A549 treated with CORT108297 at 1 μM for 4 hours (cell line): ENCODE measurements at places on chromosomes 2 and 18. TPM values are rescaled to one million over a fixed set of nuclear protein-coding genes. Genes with fewer than 3 reads are reported as not detected.

The C2orf78 gene
- total RNA-seq = not detected in 5 replicates

The DES gene
- 0.05 to 0.20 TPM (median 0.08 TPM) in 4 of 5 replicates, not detected in the other for total RNA-seq

The FZD7 gene
- 5.2 to 7.5 TPM (median 7.0 TPM) in 5 replicates for total RNA-seq

The INHBB gene
- total RNA-seq = 11.9 to 20.8 TPM (median 16.5 TPM) in 5 replicates

The CLIP4 gene
- 23.3 to 28.3 TPM (median 25.5 TPM) in 5 replicates for total RNA-seq

The FOXI3 gene
- 0.05 TPM in 1 of 5 replicates, not detected in the others for total RNA-seq

The HAT1 gene
- 66.7 to 90.0 TPM (median 67.7 TPM) in 5 replicates for total RNA-seq

The ITGB6 gene
- total RNA-seq = 0.89 to 1.5 TPM (median 1.1 TPM) in 5 replicates

The MOGAT1 gene
- not detected in 5 replicates for total RNA-seq
